ENCODE measurements at places on chromosomes 3 and 15.

- no peak for DNase-seq
Observed at GRCh38 chr15:48469271-48469670, 138.0 kb downstream of the DUT start.

GRCh38 chr15:75061272-75061671 lies 37.9 kb downstream of the PPCDC start:
- no peak for DNase-seq

DNA sequence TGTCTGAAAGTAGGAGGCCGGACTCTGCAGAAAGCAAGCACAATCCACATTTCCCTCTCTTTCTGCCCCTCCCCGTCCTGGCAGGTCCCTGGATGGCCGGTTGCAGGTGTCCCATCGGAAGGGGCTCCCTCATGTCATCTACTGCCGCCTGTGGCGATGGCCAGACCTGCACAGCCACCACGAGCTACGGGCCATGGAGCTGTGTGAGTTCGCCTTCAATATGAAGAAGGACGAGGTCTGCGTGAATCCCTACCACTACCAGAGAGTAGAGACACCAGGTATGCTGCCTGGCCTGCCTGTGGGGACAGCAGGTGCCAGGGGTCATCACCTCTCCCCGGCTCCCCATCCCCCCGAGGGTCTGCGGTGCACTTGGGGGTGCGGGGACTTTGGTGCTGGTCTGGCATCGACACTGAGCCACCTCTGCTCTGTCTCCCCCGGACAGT lies 89.6 kb downstream of the AAGAB start:
- DNase-seq: no peak

GRCh38 chr3:121781611-121782010 lies 32.1 kb upstream of the GOLGB1 start:
- DNase-seq: no peak

DNA sequence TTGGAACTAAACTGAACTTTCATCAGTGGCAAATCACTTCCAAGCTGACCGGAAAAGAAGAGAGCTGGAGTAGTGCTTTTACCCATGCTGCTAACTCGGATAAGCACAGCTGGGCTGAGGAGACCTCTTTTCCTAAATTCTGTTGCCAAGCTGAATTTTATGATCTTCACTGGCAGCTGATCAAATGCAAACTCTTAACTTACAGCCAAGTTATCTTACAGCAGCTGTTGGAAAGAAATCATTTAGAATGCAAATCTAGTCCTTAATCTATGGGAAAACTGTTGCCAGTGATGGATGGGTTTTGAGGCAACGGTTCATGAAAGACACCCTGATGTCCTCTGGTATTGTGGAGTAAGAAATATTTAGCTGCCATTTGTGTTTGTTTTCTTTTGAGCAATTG lies 216.5 kb downstream of the ZNF385D start:
- no peak for DNase-seq

GRCh38 chr3:123834631-123835030 lies 49.5 kb downstream of the MYLK start:
- no peak for DNase-seq

GRCh38 chr3:53545310-53545995 lies 51.0 kb downstream of the CACNA1D start:
- DNase-seq: no peak

DNA sequence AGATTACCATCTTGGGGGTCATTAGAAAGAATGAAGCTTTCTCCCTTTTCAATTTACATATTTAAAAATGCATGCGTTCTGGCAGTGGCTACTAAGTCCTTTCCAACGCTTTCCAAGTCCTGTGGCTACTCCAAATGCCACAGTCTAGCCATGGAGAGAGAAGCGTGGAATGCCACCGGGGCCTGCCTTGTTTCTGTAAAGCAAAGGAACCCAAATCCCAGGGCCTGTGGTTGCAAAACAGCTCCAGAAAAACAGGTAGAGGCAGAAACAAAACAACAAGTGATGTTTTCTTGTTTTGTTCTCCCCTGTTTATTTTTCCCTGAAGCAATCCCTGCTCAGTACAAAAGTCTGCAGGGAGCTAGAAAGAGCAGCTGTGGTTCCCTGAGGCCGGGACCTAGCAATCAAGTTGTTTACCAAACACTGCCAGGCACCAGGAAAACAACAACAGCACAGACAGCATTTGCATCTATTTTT lies 85.5 kb downstream of the FOXP1 start:
- no peak for DNase-seq

- DNase-seq: no peak
Observed at GRCh38 chr15:65374821-65375401, 2.9 kb downstream of the IGDCC3 start.

GRCh38 chr3:21158861-21159542 lies 592.0 kb downstream of the ZNF385D start:
- DNase-seq: no peak

DNA sequence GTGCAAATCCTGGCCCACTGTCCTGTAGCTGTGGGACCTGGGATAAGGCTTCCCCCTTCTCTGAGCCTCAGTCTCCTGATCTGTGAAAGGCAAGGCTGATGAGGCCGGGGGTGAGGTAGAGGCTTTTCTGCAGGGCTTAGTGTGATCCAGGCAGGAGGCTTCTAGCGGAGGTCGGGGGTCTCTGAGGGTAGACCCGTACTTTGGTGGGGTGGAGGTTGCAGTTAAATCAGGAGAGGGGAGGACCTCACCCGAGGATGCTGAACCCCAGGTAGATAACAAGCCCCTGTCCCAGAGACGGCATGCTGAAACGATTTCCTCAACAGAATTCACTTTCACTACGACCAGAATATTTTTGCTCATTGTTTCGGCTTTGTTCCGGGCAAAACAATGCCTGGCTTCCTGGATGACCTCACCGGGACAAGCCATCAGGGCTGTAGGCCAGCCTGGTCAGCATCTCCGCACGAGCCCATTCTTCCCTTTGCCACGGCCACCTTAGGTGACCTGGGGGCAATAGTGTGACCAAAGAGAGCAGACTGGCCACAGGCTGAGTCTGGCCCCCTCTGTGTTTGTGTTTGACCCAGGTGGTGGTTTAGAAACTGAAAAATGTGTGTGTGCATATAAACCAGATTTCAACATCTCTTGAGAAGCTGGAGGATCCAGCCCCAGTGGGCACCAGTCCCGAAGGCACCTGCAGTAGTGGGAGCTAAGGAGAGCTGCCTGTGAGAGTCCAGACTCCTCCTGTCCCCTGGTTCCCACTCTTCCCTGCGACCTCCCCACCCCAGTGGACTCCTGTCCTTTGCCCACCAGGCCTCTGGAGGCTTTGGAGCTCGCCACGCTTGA lies 33.0 kb downstream of the SLC6A6 start:
- no peak for DNase-seq

DNA sequence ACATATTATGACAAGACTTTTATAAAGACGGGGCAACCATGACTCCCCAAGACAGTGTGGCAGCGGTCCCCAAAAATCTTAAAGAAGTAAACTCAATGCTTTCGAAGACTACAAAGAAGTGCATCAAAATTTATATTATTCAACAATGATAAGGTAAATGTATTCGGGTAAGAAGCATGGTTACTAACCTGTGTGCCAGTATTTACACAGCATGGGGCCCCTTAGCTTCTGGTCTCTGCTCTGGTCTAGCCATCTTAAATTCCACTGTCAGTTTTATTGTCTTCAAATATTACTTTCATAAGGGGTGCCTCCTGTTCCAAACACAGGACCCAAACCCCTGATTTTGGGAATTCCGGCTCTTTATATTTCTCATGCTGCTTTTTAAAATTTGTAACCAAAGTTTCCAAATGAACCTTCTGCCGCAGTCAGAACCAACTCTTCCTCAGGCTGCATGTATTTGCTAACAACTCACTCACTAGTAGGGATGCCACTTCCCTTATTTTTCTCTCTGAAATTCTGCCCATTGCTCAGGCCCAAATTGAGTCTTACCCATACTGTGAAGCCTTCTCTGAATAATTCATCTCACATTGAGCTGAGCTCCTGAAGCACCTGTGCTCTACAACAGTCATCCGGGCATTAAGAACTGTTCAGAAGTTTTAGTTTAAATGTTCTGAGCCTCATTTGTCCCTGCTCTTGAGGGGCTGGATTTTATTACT lies 1.2 kb downstream of the TTC23 start:
- no peak for DNase-seq

DNA sequence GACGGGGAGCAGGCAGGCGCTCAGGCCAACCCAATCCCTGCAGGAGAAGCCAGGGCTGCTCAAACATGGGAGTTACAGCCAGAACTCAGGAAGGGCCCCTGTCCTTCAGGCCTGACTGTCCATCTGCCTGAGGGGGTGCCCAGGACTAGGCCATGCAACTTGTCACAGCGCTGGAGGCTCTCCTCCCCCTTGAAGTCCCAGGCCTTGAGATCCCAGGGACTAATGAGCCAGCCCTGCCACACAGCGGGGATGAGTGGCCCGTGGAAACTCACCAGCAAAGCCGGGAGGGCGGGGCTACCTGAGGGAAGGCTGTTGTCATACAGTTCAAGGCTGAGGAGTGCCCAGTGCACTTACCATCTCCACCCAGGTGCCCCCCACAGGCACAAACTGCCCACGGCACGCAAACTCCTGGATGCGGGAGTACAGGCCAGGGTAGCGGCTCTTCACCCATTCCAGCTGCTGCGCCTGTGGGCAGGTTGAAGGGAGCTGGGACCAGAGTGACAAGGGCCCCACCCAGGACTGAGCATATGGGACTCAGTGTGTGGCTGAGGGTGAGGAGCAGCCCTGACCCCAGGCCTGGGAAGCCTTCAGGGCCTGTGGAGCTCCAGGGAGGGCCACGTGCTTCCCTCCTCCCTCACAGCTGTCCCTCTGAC lies 6.3 kb downstream of the MAN2C1 start:
- DNase-seq: no peak

GRCh38 chr3:87025661-87026645 lies 35.0 kb upstream of the VGLL3 start:
- DNase-seq: no peak
